ENCODE measurements at places on chromosomes 1 and 21.
A peak's percentile ranks its signal among the peaks of the same experiment; 100 is the strongest.

DNA sequence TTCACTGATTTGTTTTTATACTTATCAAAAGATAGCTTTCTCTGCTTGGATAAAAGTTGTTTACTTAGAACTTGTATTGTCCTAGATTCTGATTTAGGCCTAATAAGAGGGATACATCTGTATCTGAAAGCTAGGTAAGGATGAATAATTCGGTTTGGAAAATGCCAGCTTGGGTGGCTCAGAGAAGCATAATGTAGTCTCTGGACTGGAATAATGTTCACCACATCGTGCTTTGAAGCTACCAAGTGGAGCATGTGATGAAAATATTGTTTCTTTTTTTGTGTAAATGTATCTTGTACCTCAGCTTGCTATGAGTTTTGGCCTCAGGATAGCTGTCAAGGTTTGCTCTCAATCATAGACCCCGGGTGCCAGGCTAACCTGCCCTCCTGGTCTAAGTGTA lies 49.2 kb downstream of the VPS13D start:
- no peak for DNase-seq

DNA sequence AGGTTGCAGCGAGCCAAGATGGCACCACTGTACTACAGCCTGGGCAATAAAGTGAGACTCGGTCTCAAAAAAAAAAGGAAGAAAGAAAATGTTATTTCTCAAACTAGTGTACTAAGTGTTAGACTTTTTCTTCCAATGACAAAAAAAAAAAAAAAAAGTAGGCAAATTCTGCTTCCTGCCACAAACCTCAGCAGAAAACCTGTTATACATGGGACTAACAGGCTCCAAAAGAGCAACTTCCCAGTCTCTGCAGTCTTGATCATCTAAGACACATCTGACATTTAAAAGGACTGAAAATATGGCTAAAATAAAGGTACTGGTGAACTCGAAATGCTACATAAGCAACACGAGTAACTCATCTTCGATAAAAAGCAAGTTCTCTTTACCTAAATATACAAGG lies 59.6 kb downstream of the HSF2BP start:
- no peak for DNase-seq

DNA sequence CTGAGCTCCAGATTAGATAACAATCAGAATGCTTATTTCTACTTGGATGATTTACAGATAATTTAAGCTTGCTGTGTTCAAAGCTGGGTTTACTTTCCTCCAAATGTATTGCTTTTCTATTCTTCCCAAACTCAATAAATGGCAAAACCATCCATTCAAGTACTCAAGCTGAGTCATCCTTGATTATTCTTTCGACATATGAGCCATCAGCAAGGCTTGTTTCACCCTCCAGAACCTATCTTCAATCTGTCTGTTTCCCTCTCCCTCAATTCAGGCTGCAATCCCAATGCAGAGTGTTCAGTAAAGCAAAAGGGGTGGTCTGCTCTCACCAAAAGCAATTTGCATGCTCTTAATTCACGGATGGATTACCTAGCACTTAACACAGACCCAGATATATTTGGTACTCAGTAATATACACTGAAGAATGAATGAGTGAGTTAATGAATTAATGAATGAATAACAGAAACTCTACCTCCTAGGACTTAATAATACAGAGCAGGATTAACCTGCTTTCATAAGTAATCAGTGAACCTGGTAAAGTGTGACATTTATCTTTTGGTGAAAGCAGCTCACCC lies 41.9 kb downstream of the DDR2 start:
- DNase-seq: no peak

DNA sequence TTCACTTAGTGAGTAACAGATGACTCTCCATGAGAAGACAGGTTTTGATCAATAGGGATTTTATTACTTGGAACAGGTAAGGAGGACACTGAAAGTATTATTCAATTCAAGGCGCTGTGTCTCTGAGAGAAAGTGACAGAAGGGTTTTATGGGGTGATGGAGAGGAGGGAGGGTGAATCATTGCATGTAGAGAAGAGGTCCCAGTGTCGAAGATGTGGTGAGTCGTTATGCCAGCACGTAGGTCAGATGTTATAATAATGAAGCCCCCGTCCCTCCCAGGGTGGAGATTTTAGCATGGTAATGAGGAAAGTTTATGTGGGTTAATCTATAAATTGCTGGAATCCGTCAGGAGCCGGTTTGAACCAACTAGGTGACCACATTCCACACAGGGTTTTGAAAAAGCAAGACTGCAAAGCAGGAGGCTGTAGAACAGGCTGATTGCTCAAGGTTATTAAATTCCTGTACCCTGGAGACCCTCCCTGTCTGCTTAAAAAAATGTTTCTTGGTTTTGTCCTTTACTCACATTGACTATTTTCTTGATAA lies 586.4 kb upstream of the TMPRSS15 start:
- DNase-seq: no peak

GRCh38 chr1:36133484-36133883 lies 8.5 kb upstream of the COL8A2 start:
- DNase-seq: no peak

- DNase-seq: no peak
Observed at GRCh38 chr1:220448217-220448616, 79.7 kb upstream of the MARK1 start.

DNA sequence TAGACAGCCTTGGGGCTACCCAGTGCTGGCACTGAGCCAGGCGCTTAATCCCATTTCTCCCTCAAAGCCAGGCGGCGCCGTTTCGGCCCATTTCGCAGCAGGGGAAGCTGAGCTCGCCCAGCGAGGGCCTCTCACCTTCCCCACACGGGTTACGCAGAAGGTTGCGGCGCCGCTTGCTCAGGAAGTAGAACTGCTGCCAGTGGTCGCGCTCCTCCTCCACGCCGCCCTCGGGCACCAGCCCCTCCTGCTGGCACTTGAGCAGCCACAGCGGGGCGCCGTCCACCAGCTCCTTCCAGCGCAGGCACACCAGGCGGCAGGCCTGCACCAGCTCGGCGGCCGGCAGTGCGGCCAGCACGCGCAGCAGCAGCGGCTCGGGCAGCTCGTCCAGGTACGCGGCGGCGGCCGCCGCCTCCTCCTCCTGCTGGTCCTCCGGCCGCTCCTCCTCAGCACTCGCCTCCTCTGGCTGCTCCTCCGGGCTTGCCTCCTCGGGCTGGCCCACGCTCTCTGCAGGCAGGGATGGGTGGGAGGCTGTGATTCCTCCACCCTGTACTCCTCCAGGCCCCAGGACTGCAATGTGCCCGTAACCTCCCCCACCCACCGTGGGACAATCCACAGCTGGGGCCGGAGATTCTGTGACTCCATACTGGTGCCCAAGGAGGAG lies 3.8 kb downstream of the FBXO2 start:
- peak; percentile 27 for DNase-seq

DNA sequence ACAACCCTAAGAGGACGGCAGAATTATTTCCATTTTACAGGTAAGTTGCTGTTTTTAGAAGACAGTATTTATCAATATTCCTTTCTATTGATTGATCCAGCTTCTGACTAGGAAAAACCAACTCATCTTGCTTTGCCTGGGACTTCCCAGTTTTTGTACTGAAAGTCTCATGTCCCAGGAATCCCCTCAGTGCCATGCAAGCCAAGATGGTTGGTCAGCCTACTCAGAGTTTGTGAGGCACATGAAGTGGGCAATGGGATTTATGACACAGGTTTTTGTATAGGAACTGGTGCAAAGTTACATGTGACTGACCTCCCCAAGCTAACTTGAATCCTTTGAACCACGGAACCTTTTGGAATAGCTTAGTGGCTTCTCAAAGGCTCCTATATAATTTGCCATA lies 45.5 kb downstream of the GNG12 start:
- no peak for DNase-seq
